ENCODE measurements at places on chromosomes 2 and 18.

DNA sequence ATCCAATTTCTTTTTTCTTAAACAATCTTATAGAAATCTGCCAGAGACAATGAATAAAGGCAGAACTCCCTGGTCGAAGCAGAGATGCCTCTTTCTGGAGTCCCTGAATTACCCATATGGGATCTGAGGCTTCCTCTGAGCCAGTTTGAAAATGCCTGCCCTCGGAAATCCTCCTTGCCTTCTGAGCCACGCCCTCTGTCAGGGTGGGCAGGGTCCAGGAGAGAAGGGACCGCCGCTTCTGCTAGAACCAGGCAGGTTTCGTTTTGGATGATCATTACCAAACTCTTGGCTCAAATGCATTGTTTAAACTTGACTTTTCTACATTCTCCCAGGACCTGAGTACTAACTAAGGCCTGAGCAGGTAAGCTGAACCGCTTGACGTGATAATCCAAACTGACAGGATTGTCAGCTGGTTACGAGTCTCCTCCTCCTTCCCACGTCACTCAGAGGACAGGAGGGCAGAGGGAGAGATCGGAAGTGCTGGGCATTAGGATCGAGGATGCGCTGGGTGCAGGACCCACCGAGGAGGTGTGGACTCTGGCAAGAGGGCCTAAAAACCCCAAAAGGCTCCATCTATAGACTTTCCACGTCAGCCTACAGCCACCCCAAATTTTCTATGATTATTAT is 128.4 kb downstream of the KLHL29 start:
- DNase-seq, result no peak

DNA sequence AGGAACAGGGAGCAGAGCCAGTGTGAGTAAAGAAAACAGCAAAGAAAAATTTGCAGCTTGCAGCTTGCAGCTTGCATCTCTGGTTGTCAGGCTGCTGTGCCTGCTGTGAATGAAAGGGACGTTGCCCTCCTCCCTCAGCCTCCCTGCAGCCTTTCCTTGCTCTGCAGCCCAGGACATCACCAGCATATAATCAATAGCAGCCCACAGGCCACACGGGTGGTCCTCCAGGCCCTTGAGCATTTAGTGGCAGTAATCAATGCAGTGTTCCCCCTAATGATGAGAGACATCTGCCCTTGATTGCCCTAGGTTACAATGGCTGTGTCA is 122.2 kb upstream of the TACR1 start:
- no peak for DNase-seq

GRCh38 chr2:70161069-70161534 is 29.7 kb downstream of the C2orf42 start:
- DNase-seq, result no peak

DNA sequence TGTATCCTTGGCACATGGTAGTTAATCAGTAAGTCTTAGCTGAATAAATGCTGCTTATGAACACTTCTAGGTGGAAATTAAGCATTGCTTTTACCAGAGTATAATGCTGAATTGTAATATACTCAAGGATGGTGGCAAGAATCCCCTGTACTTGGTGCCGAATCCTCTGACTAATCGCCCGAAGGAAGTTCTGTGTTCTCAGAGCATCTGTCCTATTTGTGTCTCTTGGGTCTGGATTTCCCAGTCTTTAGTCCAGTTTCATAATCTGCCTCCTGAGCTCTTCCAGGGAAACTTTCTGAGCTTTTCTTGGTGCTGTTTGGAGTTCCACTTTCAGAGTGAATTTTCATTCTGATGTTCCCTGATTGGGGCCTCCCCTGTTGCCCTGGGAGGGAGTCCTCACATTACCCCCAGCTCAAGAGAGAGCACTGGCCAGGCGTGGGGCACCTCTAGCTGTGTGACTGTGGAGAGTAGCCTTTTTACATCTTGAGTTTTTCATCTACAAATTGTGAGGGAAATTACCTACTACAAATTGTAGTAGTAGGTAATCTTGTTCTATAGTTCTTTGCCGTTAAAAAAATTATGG is 144.9 kb downstream of the LTBP1 start:
- DNase-seq, result no peak

- no peak for DNase-seq
These were observed 360.2 kb downstream of the ALK start for GRCh38 chr2:29561181-29561580.

- no peak for DNase-seq
These were observed 58.1 kb upstream of the SLC66A3 start for GRCh38 chr2:11097038-11097720.

- DNase-seq, result no peak
These were observed 63.8 kb downstream of the TTC27 start for GRCh38 chr2:32691678-32692077.

- DNase-seq, result no peak
These were observed 8.3 kb downstream of the C2orf81 start for GRCh38 chr2:74413001-74413698.

DNA sequence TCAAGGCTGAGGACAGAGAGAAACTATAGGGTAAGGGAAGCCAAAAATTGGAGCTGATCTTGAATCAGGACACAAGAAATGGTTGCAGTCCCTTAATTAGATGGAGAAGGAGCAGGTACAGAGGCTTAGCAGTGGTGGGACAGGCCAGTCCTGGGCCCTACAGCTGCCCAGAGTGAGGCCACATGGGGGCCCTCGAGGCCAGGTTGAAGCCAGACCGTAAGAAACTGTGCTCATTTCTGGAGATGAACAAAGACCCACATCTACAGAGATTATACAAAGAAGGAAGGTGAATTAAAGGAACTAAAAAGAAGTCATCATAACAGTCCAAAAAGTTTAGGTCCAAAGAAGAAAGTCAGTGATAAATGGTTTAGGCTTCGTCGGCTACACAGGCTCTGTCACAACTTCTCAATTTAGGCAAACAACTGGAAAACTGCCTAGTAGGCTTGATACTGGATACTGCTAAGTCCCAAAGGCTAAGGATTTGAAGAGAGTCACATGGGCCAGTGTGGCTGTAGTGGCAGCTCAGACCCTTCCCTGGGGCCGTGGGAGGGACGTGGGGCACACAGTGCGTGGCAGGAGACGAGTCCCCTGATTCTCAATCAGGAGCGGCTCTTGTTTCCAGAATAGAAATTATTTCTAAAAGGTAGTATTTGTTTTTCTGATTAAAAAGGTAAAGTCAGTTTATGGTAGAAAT is 50.4 kb upstream of the CNGA3 start:
- DNase-seq, result no peak

GRCh38 chr2:201880579-201880978 is 74.2 kb downstream of the CDK15 start:
- DNase-seq, result peak; percentile 80

- DNase-seq, result no peak
These were observed 41.4 kb upstream of the EHBP1 start for GRCh38 chr2:62663920-62664795.

DNA sequence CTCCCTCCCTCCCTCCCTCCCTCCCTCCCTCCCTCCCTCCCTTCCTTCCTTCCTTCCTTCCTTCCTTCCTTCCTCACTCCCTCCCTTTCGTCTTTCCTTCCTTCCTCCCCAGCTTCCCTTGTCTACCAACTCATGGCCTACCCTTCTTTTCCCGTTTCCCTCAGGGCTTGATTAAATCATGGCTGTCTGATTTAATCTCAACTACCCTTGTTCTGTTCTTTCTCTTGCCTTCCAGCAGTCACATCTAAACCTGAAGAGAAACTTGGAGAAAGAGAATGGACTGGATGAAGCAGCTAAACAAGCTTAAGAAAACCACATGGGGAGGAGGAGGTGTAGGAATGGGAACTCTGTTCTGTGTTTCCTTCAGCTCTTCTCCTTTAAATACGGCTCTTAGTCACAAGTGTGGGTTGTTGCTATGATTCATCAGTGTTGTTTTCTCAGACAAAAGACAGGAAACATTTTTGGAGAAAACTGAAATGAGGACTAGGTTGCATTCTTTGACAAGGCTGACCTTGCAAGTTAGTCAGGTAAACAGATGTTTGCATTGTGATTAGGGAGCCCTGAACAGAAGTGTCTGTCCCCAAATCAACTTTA is 177.9 kb downstream of the LRRTM1 start:
- no peak for DNase-seq
